Neural cell (in vitro differentiated cells): ENCODE measurements at places on chromosomes 6 and 20. TPM values are rescaled to one million over a fixed set of nuclear protein-coding genes. Genes with fewer than 3 reads are reported as not detected.

The TBC1D20 gene
- 25.1 and 28.4 TPM in 2 replicates for polyA plus RNA-seq

The TFAP2D gene
- not detected in 2 replicates for polyA plus RNA-seq

The EEF1A1 gene
- polyA plus RNA-seq: 9,853 and 10,705 TPM in 2 replicates

The SLC32A1 gene
- 36.2 and 40.0 TPM in 2 replicates for polyA plus RNA-seq
